NK-92 treated with Interleukin-12 subunit alpha and Interleukin-12 subunit beta, amount 100 ng/mL, for 24 hours (cell line): ENCODE measurements at places on chromosomes 6 and 20.
A peak's percentile ranks its signal among the peaks of the same experiment; 100 is the strongest.

DNA sequence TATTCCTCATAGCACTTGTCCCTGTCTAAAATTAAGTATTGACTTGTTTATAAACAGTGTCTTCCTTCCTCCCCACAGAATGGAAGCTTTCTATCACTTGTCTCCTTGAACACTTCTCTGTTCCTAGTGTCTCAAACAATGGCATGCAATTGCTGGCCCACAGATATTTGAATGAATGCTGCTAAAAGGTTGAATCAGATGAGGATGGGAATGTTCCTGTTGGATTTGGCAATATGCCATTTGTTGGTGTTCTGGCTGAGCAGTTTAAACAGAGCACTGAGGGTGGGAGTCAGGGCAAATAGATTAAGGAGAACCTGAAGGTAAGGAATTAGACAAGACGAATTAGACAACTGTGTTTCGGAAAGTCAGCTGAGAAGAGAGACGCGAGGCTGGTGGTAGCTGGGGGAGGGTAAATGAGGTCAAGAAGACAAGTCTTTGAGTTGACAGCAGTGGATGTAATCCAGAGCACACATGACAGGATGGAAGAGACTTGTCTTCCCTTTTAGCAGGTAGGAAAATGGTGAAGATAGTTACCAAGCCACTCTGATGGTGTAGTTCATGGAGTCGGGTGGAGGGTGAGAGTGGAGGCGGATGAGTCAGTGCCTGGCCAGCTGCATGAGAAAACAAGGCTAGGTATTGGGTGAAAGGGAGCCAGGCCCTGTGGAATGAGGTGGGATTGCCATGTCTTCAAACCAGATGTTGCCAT, 58.3 kb upstream of the GNRH2 start:
- DNase-seq = no peak

- no peak for DNase-seq
Measured at GRCh38 chr6:30854285-30855040, 29.9 kb upstream of the DDR1 start.

DNA sequence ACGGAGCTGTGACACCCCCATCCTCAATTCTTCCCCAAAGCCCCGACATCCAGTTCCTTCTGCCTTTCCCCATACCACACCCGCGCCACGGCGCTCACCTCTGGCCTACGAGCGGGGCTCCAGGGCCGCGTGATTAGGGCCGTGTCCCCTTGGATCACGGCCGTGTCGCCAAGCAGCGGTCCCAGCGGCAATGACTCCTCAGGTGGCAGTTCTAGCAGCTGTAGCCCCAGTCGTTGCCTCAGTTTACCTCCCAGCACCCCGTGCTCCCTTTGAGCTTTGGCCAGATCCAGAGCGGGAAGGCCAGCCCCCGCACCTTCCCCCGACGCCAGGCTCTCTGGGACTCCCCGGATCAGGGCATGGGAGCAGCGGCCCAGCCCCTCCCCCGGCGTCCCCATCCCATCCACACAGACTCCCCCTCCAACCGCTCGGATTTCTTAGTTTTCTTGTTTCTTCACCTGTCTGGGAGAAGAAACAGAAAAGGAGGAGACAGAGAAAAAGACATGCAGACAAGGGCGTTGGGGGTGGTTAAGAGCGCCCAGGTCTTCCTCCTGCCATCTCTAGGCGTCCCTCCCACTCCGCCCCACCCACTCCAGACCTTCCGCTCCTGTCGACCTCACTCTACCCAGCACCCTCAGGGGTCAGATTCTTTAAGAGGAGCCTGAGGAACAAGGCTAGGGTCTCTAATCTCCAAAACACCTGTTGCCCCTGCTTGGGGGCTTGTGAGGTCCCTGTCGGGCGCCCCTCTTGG, at the start of gene DDAH2:
Gene DDAH2, minus strand, starts transcription at position 533 of the 748 bp plus-strand sequence. Its CDS starts 138 bp downstream, at position 395.
- no peak for DNase-seq

DNA sequence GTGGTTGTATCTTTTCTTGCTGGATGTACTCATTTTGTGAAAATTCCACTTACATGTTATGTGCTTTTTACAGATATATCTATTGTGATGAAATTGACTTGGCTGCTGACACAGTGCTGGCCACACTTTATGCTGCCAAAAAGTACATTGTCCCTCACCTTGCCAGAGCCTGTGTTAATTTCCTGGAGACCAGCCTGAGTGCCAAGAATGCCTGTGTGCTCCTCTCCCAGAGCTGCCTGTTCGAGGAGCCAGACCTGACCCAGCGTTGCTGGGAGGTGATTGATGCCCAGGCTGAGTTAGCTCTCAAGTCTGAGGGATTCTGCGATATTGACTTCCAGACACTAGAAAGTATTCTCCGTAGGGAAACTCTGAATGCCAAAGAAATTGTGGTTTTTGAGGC, 4.9 kb downstream of the BTBD3 start:
- no peak for DNase-seq

GRCh38 chr20:54555150-54555549, 79.8 kb downstream of the DOK5 start:
- DNase-seq = no peak

GRCh38 chr20:61954276-61955021, 111.2 kb downstream of the TAF4 start:
- DNase-seq = no peak

- no peak for DNase-seq
Measured at GRCh38 chr20:53069132-53069531, 97.0 kb downstream of the TSHZ2 start.

- DNase-seq = no peak
Measured at GRCh38 chr6:162873537-162873936, 145.8 kb downstream of the PACRG start.

GRCh38 chr6:29947077-29947980, 5.0 kb downstream of the HLA-A start:
- no peak for DNase-seq

DNA sequence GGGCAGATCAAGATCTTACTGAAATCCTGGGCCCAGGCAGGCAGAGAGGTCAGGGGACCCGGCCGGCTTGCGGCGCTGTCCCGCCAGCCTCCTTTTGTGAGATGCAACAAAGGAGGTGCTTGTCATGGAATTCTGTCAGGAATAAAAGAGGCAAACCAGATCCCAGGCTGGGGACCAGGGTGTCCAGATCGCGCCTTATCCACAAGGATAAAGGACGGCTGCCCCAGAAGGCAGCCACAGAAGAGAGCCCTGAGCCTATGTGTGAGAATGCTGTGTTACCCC, 42.6 kb upstream of the CDH22 start:
- DNase-seq = no peak

DNA sequence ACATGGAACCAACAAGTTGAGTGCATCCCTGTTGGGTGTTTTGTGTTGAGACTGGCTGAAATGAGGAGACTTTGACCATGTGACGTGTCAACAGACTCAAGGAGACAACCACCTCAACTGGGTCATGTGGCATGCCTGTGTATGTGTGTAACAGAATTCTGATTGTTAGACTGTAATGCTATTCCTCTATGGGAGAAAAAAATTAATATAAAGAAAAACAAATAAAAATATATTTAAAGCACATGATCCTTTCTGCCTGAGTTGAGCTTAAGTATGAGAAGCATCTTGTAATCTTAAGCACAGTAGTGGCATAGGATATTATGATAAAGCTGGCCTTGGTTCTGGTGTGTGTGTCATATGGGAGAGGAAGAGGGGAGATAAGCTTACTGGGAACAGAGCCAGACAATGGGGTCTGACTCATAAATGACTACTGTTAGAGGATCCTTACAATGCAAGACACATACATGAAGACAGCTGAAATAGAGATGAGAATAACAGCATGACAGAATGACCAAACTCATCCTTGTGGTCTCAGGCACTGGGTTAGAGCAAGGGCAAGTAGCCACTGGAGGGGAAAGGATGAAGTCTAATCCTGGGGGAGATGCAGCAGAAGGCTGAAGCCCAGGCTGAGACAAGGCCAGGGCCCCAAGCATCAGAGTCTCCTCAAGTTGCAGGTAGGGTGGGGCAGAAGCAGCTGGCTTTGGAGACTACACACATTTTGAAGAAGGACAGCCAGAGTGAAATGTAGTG, 9.2 kb downstream of the TP53INP2 start:
- DNase-seq = no peak

DNA sequence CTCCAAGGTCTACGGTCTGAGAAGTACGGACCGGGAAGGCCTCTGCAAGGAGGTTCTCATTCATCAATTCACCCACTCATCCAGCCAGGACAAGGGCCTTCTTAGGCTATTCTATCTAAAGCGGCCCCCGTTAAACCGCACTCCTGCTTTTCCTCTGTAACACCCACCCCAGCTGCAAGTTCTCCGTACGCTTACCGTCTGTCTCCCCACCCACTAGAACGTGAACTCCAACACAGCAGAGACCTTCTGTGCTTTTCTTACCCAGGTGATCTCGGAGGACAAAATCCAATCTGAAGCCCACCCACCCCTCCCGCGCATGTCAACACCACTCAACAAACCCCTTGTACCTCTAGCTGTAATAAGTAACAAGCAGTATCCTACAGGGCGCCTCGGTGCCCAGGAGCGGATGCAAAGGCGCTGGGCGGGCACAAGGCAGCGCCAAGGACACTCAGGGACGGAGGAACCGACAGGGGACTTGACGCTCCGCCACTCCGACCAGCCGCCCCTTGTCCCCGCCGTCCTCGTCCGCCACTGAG, 351 bp downstream of the AURKA start:
- no peak for DNase-seq

GRCh38 chr6:135434095-135434494, 63.4 kb downstream of the AHI1 start:
- no peak for DNase-seq

GRCh38 chr20:57811374-57812020, 101.7 kb upstream of the PMEPA1 start:
- no peak for DNase-seq

DNA sequence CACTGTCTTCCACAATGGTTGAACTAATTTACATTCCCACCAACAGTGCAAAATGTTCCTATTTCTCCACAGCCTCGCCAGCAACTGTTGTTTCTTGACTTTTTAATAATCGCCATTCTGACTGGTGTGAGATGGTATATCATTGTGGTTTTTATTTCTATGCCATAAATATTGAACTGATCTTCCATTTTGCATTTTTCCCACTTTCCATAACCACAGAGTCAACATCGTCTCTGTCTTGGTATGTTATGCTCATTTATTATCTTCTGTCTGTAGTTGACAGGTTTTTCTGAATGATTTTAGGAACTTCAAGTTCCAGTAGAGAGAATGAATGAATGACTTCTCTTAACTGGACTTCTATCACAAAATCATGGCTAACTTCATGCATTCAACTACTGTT, 259.8 kb downstream of the UST start:
- no peak for DNase-seq

- DNase-seq = no peak
Measured at GRCh38 chr6:35318196-35319171, 20.9 kb downstream of the DEF6 start.

DNA sequence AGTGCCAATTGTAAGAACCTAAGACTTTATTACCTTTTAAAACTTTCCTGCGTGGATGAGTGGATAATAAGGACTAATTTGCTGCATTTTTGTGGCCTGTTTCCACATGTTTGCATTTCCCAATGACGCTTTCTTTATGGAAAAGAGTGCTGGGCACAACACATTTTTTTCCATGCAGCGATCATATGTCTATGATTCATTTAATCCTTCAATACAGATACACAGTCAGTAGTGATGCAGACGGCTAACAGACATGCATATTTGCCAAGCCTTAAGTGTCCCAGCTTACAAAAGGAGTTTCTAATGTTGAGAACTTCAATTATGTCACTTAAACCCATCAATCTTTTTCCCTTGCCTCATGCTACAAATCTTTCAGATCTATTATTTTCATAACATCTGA, 239.8 kb upstream of the PREP start:
- DNase-seq = no peak

DNA sequence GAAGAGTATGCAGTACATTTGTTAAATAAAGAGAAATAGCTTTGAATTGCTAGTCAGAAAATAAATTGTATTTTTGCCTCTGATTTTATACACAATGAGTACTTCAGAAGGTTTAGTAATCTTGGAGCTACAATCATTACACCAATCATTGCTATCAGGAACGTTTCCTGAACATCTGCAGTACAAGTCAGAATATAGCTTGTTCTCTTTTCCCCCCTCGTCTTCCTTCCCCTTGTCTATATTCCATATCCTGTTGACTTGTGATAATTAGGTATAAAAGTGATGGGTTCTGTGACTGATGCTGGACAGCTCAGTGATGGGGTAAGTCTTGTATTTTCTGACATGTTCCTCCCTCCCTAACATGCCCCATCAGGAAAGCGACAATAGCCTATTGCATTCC, 94.0 kb downstream of the AHI1 start:
- no peak for DNase-seq

- DNase-seq = no peak
Measured at GRCh38 chr20:57298457-57298856, 31.1 kb upstream of the SPO11 start.

GRCh38 chr6:76422511-76423213, 350.2 kb upstream of the IMPG1 start:
- no peak for DNase-seq

- DNase-seq = no peak
Measured at GRCh38 chr20:24097506-24098245, 109.1 kb upstream of the GGTLC1 start.

- no peak for DNase-seq
Measured at GRCh38 chr6:17311595-17312311, 30.6 kb downstream of the RBM24 start.

DNA sequence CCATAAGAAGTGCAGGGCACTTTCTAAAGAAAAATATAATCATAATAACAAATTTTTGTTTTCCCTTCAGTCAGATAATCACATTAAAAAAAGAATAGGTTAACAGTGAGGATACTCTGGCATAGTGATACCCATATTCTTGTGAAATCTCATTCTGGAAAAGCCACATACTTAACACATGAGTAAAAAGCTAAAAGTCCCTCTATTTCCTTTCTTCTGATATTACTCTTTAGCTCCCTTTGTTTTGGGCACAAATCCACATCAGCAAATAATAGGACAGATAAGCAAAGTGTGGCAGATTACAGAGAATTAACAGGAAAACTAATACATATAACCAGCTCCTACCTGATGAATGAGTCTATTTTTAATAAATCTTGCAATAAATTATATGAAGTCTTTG, 15.8 kb downstream of the SHPRH start:
- no peak for DNase-seq

- no peak for DNase-seq
Measured at GRCh38 chr6:81966968-81967367, 214.5 kb upstream of the TENT5A start.

DNA sequence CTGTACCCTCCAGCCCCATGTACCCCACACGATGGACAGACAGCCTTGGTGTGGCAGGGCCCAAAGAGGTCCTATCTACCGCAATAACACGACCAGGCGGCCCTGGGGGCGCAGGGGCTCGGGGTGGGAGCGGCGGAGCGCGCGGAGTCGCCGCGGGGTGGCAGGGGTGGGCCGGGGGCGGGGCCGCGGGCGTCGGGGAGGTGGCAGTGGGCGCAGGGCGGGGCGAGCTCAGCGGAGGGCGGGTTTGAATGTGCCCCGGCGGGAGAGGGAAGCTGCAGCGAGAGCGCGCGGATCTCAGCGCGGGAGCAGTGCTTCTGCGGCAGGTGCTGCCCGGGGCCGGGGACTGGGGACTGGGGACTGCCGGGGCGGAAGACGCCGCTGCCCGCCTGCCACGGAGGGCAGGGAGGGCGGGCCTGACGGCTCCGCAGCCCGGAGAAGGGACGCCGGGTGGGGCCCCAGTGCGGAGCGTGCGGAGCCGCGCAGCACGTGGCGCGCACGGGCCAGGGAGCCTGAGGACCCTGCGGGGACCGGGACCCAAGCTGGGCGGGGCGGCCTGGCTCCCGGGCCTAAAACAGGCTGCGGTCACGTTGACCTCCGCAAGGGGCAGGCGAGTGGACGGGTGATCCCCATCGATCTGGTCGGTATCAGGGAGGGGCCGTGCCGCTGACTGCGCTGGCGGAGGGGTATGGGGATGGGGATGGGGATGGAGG, at the start of gene SLC29A1:
Gene SLC29A1, plus strand, starts transcription at position 277 of the 710 bp plus-strand sequence. CDS start 3,719 bp downstream, outside the sequence.
- DNase-seq = peak; percentile 76

- no peak for DNase-seq
Measured at GRCh38 chr6:31814677-31815024, 432 bp downstream of the HSPA1L start.

GRCh38 chr6:126007800-126008199, 21.5 kb downstream of the TRMT11 start:
- DNase-seq = no peak
